ENCODE measurements at places on chromosomes 2 and 18.

DNA sequence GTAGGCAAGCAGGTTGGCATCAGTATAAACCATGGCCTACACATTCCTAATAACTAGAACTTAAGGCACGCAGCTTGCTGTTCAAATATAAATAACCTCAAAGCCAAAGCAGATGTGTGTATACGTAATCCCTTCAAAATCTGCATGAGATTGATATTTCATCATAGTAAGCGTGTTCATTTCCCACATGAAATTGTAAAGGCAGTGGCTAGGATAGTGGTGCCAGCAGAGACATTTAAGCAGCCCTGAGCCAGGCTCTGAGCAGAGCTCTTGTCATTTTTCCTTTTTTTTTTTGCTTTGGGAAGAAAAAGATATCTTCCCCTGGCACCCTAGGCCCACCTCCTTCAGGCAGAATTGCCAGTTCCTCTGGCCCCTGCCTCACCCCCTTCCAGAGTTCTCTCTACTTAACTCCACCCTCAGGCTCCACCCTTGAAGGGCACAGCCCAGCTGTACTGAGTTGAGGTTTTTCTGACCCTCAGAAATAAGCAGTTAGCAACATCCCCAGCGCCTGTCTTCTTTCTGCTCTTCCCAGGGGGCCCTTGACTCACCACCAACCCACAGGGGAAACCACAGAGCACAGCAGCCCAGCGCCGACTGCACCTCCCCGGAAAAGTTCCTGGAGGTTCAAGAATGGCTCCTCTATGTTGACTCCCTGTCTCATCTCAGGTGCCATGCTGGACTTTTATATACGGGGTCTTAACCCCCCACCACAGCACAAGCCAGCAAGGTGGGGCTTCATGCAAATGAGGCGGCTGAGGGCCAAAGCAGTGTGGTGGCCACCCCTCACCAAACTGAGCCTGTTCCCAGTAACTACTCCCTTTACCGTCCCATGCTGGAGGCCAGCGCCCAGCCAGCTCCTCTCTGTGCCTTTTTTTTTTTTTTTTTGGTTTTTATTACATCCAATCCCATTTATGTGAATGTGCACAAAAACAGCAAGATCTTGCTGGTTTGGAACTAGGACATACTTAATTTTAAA, 84.7 kb downstream of the EHD3 start:
- no peak for DNase-seq

- DNase-seq = no peak
Observed at GRCh38 chr18:47149457-47150028, 757 bp downstream of the HDHD2 start.

GRCh38 chr2:233235977-233236376, 15.5 kb upstream of the ATG16L1 start:
- no peak for DNase-seq

GRCh38 chr2:157938556-157938955, 62.4 kb upstream of the ACVR1 start:
- DNase-seq = no peak

- no peak for DNase-seq
Observed at GRCh38 chr2:190318514-190318913, 1.1 kb downstream of the HIBCH start.

All from NCI-H1694 treated with DMSO at 0.1 percent for 48 hours (cell line).